ENCODE measurements at places on chromosomes 4 and X.

DNA sequence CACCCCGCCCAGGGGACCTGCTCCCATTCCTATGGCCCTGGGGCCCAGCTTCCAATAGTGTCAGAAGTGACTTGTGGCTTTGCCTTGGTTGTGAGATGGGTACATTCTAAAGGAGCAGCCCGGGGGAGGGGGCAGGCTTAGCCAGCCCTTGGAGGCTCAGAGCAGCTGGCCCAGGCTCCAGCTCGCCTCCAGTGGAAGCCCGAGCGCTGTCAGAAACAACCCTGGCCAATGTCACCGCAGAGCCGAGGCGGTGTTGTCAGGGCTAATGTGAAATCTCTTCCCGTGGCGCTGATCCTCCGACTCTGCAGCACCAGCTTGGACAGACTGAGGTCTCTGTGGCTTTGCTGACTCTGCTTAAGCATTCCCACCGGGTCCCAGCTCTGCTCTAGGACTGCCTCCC is 29.2 kb upstream of the ZNF81 start:
- DNase-seq, result no peak

DNA sequence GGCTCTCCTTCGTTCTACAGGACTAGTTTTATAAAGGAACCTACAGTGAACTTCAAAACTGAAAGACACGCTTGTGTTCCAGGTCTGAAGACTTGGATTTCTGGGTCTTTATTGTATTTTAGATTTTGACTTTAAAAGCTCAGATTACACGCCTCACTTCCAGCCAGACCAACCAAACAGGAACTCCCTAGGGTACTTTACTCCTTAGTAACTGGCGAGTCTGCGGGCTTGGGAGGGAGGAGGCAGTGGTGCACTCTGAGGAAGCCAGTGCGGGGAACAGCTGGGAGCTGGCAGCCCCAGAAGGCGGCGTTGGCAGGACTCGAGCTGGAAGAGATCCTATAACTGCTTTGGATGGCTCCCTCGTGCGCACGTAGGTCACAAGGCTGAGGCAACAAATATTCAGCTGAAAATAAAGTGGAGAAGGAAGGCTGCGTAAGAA is 391 bp upstream of the PHKA1 start:
- peak; percentile 66 for DNase-seq

GRCh38 chrX:69510137-69510715 is 6.1 kb downstream of the NALF2 start:
- DNase-seq, result no peak

DNA sequence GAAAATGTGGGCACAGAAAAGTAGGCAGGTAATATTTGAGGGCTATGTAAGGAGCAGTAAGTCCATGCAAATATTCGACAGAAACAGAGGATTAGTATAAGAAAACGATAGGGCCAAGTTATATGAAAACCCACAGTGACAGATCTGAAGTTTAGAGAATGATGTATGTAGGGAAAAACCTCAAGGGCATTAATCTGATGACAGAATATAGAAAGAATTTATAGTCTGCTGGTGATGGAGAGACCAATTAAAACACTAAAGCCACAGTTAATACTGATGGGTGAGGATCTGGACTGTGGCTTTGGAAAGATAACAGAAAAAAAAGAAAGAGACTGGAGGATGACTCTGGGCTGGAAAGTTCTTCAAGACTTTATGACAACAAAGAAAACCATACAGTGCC is 169.7 kb downstream of the PALLD start:
- no peak for DNase-seq

DNA sequence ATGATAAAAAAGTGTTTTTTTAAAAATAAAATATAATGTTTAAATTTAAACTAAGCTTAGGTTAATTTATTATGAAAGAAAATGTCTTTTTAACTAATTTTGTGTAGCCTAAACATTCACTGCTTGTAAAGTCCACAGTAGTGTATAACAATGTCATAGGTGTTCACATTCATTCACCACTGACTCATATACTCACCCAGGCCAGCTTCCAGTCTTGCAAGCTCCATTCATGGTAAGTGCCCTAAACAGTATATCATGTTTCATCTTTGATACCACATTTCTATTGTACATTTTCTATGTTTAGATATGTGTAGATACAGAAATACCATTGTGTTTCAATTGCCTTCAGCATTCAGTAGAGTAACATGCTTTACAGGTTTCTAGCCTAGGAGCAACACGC is 530.3 kb downstream of the EPHA5 start:
- no peak for DNase-seq

- no peak for DNase-seq
Measured at GRCh38 chr4:187236209-187236890, 512.7 kb upstream of the FAT1 start.

- DNase-seq, result no peak
Measured at GRCh38 chr4:7830747-7831146, 108.9 kb downstream of the AFAP1 start.

Measured in SK-N-SH (cell line).